ENCODE measurements at places on chromosomes 16 and 17.
A peak's percentile ranks its signal among the peaks of the same experiment; 100 is the strongest.

GRCh38 chr16:57609541-57610401 lies 18.7 kb upstream of the ADGRG1 start:
- DNase-seq, result peak; percentile 90

- DNase-seq, result peak; percentile 77
Observed at GRCh38 chr16:12095275-12096156, 119.0 kb downstream of the SNX29 start.

- DNase-seq, result peak; percentile 16
Observed at GRCh38 chr17:7021993-7022778, 664 bp upstream of the BCL6B start.

DNA sequence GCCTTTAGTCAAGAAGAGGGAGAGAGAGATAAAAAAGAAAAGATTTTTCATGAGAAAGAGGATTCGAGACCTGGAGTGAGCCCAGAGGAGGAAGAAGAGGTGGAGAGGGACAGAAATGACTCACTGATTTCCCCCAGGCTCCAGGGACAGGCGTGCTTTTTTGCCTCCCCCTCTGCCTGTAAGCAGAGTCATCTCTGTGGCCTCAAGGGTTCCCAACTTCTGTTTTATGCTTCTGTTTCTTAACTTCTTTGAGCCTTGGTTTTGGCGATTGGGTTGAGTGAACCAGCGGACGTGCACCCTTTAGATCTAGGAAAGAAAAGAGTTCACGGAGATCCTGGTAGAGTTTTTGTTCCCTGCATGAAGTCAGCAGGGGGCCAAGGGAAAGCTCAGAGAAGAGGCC lies 147.9 kb upstream of the NOL11 start:
- no peak for DNase-seq

GRCh38 chr17:75695830-75696271 lies 25.4 kb upstream of the ITGB4 start:
- DNase-seq, result no peak

GRCh38 chr16:58176608-58177352 lies 21.1 kb downstream of the CSNK2A2 start:
- DNase-seq, result no peak

DNA sequence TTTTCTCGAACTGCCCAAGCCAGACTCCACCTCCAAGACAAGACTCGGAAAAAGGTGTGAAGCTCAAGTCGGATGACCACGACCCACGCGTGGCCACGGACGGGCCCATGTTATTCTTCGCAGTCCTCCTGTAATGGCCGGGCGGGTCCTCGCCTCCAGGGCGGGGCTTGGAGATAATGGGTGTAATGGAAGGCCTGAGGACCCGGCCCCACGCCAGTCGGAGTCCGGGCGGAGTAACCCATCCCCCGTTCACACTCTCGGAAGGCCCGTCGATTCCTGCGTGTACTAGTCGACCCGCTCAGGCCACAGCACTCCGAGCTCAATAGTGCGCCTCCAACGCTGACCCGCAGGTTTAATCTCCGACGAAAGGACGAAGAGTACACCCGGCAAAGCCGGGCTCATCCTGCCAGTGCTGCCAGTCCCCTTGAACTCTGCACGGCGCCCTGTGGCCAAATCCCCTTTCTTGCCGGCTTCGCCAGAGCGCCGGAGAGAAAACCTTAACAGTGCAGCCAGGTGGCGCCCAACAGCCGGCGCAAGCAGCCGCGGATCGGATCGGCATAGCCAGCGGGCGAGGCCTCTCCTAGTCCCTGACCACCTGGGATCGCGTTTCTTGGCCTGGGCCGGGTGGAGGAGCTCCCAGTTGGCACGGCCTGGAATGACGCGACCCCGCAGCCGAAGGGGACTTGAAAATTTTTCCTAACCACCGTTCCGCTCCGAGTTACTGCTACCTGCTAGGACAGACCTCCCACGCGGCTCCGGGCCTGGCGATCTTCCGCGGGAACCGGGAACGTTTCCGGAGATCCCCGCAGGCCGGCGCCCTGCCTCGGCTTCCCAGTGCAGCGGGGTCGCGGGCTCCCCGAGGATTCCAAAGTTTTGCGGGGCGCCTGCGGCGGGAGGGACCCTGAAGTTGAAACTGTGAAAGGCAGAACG lies 762.0 kb downstream of the KCNJ18 start:
- DNase-seq, result no peak

GRCh38 chr17:50072925-50073324 lies 17.0 kb downstream of the ITGA3 start:
- no peak for DNase-seq

GRCh38 chr17:76003915-76004314 lies 3.3 kb downstream of the CDK3 start:
- DNase-seq, result no peak

- no peak for DNase-seq
Observed at GRCh38 chr16:88343271-88343791, 39.4 kb upstream of the ZNF469 start.

DNA sequence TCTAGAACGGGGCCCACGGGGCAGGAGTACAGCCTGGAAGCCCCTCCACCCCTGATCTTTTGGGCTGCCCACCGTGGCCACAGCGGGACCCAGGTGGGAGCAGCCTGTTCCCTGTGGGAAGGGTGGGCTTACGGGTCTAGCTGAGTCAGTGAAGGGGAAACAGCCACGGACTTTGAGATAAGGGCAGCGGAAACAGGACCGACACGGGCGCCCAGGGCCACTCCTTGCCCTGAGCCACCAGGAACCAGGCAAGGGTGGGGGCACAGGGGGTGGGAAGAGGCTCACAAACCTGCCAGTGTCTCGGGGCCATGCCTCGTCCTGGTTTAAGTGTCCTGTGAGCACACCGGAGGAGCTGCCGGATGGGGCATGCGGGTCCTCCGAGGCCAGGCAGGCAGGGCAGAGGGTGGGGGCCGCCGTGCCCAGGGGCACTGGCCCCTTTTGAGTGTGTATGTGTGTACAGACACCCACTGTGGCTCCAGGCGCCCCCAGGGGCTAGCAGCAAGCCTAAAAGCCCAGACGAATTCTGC lies 47.6 kb upstream of the PVALEF start:
- no peak for DNase-seq

GRCh38 chr16:49150341-49150740 lies 131.3 kb downstream of the CBLN1 start:
- peak; percentile 4 for DNase-seq

- DNase-seq, result no peak
Observed at GRCh38 chr17:59423137-59423724, 91.8 kb downstream of the YPEL2 start.

- DNase-seq, result no peak
Observed at GRCh38 chr16:57675741-57676551, 7.8 kb downstream of the ADGRG3 start.

DNA sequence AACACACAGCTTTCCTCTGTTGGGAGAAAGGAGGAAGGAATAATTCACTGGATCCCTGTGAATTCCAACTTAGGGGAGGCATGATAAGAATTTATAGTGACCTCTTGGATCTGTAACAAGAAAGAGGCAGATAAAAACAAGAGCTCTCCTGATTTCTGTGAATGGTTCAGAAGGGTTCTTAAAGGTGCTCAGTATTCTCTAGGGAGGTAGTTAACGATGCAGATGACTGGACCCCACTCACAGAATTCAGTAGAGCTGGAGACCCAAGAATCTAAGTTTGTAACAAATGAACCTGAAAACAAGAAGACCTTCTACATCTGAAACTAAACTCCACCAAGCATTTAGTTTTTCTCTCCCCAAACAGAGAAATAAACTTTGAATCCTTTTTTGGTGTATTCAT lies 8.6 kb downstream of the ZNRF1 start:
- no peak for DNase-seq

- no peak for DNase-seq
Observed at GRCh38 chr17:13560935-13561334, 40.8 kb downstream of the HS3ST3A1 start.

GRCh38 chr16:62392698-62393097 lies 356.5 kb upstream of the CDH8 start:
- no peak for DNase-seq

GRCh38 chr16:86554599-86554916 lies 477 bp downstream of the MTHFSD start:
- peak; percentile 26 for DNase-seq

GRCh38 chr17:66527335-66527734 lies 224.9 kb downstream of the PRKCA start:
- DNase-seq, result no peak

GRCh38 chr16:26729951-26730541 lies 336.7 kb upstream of the C16orf82 start:
- DNase-seq, result no peak

GRCh38 chr17:57099165-57099564 lies 14.1 kb downstream of the AKAP1 start:
- DNase-seq, result no peak

GRCh38 chr17:53330756-53331155 lies 492.0 kb upstream of the KIF2B start:
- DNase-seq, result no peak

- no peak for DNase-seq
Observed at GRCh38 chr16:82280867-82281266, 110.8 kb upstream of the MPHOSPH6 start.

GRCh38 chr16:50548909-50549560 lies 839 bp downstream of the NKD1 start:
- DNase-seq, result no peak

- no peak for DNase-seq
Observed at GRCh38 chr16:88300463-88300835, 82.3 kb upstream of the ZNF469 start.

DNA sequence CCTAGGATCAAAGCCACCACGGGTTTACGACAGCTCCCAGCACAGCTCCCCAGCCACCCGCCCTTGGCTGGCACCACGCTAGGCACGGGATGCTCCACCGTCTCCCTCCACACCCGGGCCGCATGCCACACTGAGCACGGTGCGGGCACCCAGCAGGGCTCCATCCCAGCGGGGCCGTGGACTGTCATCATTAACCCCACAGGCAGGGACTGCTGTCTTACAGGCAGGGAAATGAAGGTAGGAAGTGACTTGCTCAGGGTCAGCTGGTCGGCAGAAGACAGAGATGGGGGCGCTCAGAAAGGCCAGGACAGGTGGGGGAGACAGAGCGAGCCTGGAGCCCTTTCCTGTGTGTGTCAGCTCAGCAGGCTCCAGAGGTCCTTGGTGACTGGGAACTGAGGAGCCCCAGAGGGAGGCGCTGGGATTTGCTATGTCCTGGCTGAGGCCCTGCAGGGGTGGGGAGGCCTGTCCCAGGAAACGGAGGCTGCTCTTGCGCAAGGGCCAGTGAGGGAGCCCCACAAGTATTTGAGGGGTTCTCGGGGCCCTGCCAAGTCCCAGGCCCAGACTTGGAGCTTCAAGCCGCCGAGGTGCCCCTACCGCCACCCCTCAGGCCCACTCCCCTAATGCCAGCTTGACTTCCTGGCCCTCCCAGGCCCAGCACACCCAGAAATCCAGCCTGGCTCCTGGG lies 3.2 kb downstream of the UBALD1 start:
- no peak for DNase-seq

DNA sequence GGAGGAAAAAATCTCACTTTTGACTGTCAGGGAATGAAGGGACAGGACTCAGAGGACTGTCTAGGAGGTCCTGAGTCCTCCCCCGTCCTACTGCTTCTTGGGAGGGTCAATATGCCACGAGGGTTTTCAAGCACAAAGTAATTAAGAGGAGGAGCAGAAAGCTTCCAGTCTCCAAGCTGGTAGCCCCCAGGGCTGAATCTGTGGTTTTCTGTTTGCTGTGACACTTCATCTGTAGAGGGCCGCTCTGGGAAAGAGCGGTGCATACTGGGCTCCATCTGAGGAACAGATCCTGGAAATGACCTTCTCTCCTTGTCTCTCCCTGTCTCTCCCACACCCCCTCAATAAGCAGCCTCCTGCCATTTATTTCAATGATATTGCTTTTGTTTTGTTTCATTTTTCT lies 180.1 kb upstream of the SDK2 start:
- peak; percentile 13 for DNase-seq

DNA sequence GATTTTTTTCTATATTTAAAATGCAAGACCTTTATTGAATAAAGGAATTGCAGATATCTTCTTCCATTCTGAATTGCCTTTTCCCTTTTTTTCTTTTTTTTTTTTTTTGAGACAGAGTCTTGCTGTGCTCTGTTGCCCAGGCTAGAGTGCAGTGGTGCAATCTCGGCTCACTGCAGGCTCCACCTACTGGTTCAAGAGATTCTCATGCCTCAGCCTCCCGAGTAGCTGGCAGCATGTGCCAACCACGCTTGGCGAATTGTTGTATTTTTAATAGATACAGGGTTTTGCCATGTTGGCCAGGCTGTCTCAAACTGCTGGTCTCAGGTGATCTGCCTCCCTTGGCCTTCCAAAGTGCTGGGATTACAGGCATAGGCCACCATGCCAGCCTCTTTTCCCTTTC lies 151.5 kb downstream of the CEP112 start:
- no peak for DNase-seq

DNA sequence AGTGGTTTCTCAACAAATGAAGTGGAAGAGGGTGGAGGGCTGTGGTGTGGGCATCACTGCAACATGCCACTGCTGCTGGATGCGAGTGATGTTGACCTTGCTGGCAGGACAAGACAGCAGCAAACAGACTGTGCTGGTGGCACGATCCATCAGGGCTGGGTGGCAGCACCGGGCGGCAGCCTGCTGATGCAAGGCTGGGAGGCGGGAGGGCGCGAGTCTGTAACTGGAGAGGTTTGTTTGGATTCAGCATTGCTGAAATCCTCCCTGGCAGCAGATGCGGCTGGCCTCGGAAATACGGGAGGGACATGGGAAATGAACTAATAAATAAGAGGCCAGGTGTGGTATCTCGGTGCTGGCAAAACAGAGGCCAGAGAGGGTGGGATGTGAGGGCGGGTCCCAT lies 224.2 kb downstream of the ENGASE start:
- peak; percentile 18 for DNase-seq

GRCh38 chr16:86379505-86379846 lies 130.9 kb upstream of the FOXF1 start:
- DNase-seq, result no peak

- no peak for DNase-seq
Observed at GRCh38 chr16:50425648-50426047, 56.9 kb upstream of the BRD7 start.

DNA sequence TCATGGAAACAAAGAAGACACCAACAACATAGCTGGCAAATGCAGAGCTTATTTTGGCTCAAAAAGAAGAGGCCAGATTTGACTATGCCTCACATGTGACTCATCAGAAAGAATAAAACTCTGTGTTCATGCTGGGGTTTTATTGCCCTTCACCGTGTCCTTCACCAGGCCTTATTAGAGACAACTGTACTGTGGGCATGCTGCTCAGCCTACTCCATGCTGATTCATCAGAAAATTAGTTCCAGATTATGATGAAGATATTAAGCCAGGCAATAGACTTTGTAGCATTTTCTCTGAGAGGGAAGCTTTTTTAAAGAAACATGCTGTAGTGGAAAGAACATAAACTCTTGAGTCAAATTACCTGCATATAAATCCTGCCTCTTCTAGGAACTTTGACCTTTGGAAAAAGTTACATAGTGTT lies 89.8 kb downstream of the CYB561 start:
- DNase-seq, result no peak

DNA sequence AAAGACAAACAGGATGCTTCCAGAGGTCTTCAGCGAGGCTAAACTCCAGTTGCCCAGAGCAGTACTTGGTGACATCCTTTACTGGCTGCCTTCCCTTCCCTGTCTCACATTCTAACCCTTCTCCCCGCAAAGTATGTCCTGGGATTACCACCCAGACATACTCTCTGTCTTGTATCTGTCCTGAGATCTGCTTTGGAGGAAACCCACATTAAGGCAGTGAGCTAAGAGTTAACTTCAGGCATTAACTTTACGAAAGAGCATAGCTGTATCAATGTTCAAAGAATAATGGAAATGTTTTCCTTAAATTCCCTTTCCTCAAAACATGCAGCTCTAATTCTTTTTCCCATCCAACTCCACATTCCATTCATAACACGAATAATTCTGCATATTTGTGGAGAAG lies 385.2 kb downstream of the NPIPA8 start:
- no peak for DNase-seq

GRCh38 chr17:9239793-9240658 lies 218.7 kb downstream of the NTN1 start:
- DNase-seq, result no peak

- DNase-seq, result no peak
Observed at GRCh38 chr16:49566432-49566831, 192.8 kb downstream of the C16orf78 start.

All from NCI-H1092 treated with DMSO at 0.1 percent for 48 hours (cell line).